ENCODE measurements at places on chromosomes 11 and 22. TPM values are rescaled to one million over a fixed set of nuclear protein-coding genes. Genes with fewer than 3 reads are reported as not detected.

DNA sequence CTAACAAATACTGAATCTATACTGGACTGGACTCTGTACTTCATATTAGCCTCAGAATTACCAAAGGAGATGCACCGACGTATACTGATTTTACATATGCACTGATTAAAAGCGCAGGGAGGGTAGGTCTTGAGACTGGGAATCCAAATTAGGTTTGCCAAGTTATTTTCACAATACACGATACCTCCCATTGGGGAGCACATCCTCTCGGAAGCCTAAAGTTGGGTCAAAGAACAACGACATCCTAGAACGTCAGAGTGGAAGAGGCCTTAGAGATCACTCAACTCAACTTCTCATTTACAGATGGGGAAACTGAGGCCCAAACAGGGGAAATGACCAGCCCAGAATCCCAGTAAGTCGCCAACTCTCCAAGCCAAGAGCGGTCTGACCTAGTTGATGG, 626 bp downstream of the DNAL4 start:
- H3K36me3 ChIP-seq, result no peaks in the 10 kb centered on the region
- peaks cover 10% of the 10 kb centered on the region for H3K4me1 ChIP-seq
- H3K27ac ChIP-seq, result peak overlapping the region; percentile 64
- peak overlapping the region; percentile 65 for H3K4me3 ChIP-seq
- H3K27me3 ChIP-seq, result peaks cover 6% of the 10 kb centered on the region
- DNase-seq, result no peak

Gene OR2D2
- polyA plus RNA-seq, result not detected

DNA sequence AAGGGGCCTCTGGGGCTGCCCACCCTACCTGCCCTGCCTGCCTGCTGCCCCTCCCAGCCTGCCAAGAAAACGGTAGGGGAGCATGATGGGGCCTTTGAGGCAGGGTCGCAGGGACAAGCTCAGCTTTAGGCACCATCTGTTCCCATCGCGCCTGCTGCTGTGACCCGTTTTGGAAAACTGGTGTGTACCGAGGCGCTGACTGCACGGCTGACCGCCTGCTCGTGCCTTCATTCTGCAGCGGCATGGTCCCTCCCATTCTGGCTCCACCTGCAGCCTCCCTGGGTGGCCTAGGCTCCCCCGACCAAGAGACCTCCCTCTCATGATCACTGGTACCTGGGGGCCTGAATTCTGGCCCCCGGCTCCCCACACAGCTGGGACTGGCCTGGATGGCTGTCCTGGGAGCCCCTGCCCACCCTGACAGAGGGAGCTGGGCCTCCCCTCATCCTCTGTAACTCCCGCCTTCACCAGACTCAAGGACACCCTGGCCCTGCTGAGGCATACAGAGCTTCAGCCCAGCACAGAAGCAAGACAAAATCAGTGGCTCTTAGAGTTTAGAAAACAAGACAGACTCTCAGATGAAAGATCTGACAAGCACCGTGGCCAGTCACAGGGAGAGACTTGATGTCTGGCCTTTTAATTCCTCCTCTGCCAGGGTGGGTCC, 6.5 kb upstream of the MYRF start:
- H3K4me3 ChIP-seq, result no peak overlapping the region
- peaks cover 28% of the 10 kb centered on the region for H3K4me1 ChIP-seq
- H3K36me3 ChIP-seq, result no peaks in the 10 kb centered on the region
- no peak overlapping the region for H3K27ac ChIP-seq
- DNase-seq, result no peak

GRCh38 chr11:5624489-5625279, at the start of gene TRIM34:
Gene TRIM34, plus strand, starts transcription at chr11:5625001. Its CDS starts 7,331 bp downstream, at chr11:5632332.
- peak within 1 kb of the TSS; percentile 57 for H3K27ac ChIP-seq
- H3K4me3 ChIP-seq, result peak within 1 kb of the TSS; percentile 12
- H3K4me1 ChIP-seq, result peaks cover 32% of the 10 kb centered on the region
- no peaks in the 10 kb centered on the region for H3K36me3 ChIP-seq
- no peaks in the 10 kb centered on the region for H3K27me3 ChIP-seq

DNA sequence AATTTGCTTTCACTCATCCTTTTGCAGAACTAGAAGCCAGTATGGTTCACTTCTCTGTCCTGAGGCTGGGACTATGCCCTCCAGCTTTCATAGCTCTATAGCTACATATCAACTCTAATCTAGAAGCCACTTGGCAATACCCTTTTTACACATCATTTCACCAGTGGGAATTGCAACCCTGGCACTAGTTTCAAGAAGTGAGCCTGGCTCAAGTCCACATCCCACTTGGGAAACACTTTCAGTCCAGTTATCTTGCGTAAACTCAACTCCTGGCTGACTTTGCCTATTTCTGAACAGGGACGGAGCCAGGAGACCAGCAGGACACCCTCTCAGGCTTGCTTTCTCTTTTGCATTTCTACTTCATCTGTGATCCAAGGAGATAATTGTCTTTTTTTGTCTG, 19.9 kb upstream of the FAT3 start:
- H3K27me3 ChIP-seq, result no peaks in the 10 kb centered on the region
- no peak overlapping the region for H3K27ac ChIP-seq
- no peaks in the 10 kb centered on the region for H3K4me1 ChIP-seq
- no peak for DNase-seq
- H3K36me3 ChIP-seq, result no peaks in the 10 kb centered on the region
- H3K4me3 ChIP-seq, result no peak overlapping the region

- peak; percentile 20 for DNase-seq
- no peak overlapping the region for H3K4me3 ChIP-seq
- no peaks in the 10 kb centered on the region for H3K4me1 ChIP-seq
Observed at GRCh38 chr11:131504199-131504949, 134.0 kb downstream of the NTM start.

DNA sequence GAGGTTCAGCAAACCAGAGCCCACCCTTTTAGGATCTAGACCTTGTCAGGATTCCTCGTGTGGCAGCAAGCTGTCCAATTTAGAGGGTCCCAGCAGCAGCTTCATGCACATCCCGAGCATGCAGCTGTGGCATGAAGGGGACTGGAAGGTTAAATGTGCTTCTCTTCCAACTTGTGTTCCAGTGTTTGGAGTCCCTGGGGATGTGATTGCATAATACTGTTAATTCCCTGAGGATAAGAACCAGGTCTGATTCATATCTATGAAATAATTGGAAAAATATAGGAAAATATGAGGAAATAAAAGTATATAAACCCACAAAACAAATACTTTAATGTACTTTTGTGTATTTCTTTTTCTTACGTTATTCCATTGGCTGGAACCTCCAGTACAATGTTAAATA, 130.5 kb downstream of the MORC2 start:
- DNase-seq, result no peak
- H3K4me1 ChIP-seq, result no peaks in the 10 kb centered on the region
- H3K27ac ChIP-seq, result no peak overlapping the region
- no peaks in the 10 kb centered on the region for H3K36me3 ChIP-seq
- no peaks in the 10 kb centered on the region for H3K27me3 ChIP-seq
- H3K4me3 ChIP-seq, result no peak overlapping the region

DNA sequence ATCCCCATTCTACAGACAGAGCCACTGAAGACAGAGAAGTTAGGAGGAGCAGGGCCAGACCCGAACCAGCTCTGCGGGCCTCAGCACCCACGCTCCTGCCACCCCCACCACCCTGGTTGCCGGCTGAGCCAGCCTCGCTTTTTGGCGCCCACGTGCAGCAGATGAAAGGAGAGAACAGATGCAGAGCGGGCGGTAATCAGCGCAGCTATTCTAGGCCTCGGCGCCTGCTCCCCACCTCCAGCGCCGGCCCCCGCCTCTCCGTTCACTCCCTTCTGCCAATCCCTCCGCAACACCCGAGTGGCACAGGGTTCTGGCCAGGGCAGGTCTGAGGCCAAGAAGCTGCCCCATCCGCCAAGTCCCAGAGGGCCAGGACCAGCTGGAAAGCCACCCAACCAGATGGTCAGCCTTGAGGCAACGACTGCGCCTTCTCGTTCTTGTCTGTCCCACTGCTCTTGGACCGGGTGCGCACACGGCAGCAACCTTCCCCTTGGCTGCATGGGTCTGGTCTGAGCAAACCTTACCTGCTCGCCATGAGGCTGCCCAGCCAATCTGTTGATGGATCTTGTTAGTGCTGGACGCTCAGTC, 16.8 kb downstream of the DNAL4 start:
- H3K4me1 ChIP-seq, result no peaks in the 10 kb centered on the region
- DNase-seq, result no peak
- H3K4me3 ChIP-seq, result no peak overlapping the region
- H3K27ac ChIP-seq, result no peak overlapping the region
- no peaks in the 10 kb centered on the region for H3K36me3 ChIP-seq

- peak overlapping the region; percentile 22 for H3K27ac ChIP-seq
- H3K27me3 ChIP-seq, result no peaks in the 10 kb centered on the region
- H3K4me3 ChIP-seq, result no peak overlapping the region
- peak; percentile 30 for DNase-seq
- no peaks in the 10 kb centered on the region for H3K4me1 ChIP-seq
- H3K36me3 ChIP-seq, result no peaks in the 10 kb centered on the region
Observed at GRCh38 chr11:16511116-16512114, 155.1 kb upstream of the SOX6 start.

Gene TEAD1
- 50.4 TPM for polyA plus RNA-seq

GRCh38 chr22:48926643-48927042, 901.0 kb downstream of the BRD1 start:
- no peak overlapping the region for H3K27ac ChIP-seq
- H3K4me1 ChIP-seq, result no peaks in the 10 kb centered on the region
- DNase-seq, result no peak
- no peaks in the 10 kb centered on the region for H3K36me3 ChIP-seq
- no peak overlapping the region for H3K4me3 ChIP-seq

Gene MPZL2
- polyA plus RNA-seq, result 48.0 TPM

- H3K36me3 ChIP-seq, result no peaks in the 10 kb centered on the region
Observed at GRCh38 chr11:77196961-77197360, 68.9 kb downstream of the MYO7A start.

Gene ANO9
- 35.7 TPM for polyA plus RNA-seq

GRCh38 chr11:36775130-36775529, 177.1 kb upstream of the RAG2 start:
- no peaks in the 10 kb centered on the region for H3K27me3 ChIP-seq
- DNase-seq, result no peak
- H3K27ac ChIP-seq, result no peak overlapping the region
- no peaks in the 10 kb centered on the region for H3K4me1 ChIP-seq
- no peak overlapping the region for H3K4me3 ChIP-seq
- no peaks in the 10 kb centered on the region for H3K36me3 ChIP-seq

Gene PGR
- 0.39 TPM for polyA plus RNA-seq

Gene BTG4
- not detected for polyA plus RNA-seq

Gene SCN3B
- 1.3 TPM for polyA plus RNA-seq

- no peaks in the 10 kb centered on the region for H3K27me3 ChIP-seq
- H3K4me3 ChIP-seq, result no peak overlapping the region
- H3K4me1 ChIP-seq, result peaks cover 29% of the 10 kb centered on the region
- DNase-seq, result no peak
Observed at GRCh38 chr11:114261791-114262190, 34.4 kb upstream of the NNMT start.

- H3K36me3 ChIP-seq, result no peaks in the 10 kb centered on the region
- no peak overlapping the region for H3K27ac ChIP-seq
- no peaks in the 10 kb centered on the region for H3K27me3 ChIP-seq
- no peak overlapping the region for H3K4me3 ChIP-seq
- peaks cover 61% of the 10 kb centered on the region for H3K4me1 ChIP-seq
Observed at GRCh38 chr11:106464728-106465127, 387.3 kb downstream of the AASDHPPT start.

GRCh38 chr22:42714768-42715390, 5.8 kb downstream of the A4GALT start:
- H3K36me3 ChIP-seq, result no peaks in the 10 kb centered on the region
- peaks cover 2% of the 10 kb centered on the region for H3K4me1 ChIP-seq

DNA sequence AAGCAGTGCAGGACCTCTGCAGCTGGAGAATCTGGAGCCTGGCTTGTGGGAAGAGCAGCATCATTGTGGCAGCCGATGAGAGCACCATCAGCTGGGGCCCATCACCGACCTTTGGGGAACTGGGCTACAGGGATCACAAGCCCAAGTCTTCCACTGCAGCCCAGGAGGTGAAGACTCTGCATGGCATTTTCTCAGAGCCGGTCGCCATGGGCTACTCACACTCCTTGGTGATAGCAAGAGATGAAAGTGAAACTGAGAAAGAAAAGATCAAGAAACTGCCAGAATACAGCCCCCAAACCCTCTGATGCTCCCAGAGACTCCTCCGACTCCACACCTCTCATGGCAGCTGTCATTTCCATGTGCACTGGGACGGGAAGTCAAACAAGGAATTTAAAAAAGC, 35.6 kb downstream of the ASRGL1 start:
- H3K4me3 ChIP-seq, result no peak overlapping the region
- no peaks in the 10 kb centered on the region for H3K27me3 ChIP-seq
- no peaks in the 10 kb centered on the region for H3K4me1 ChIP-seq
- DNase-seq, result no peak
- no peak overlapping the region for H3K27ac ChIP-seq

GRCh38 chr11:116415095-116415494, 357.7 kb downstream of the BUD13 start:
- peaks cover 19% of the 10 kb centered on the region for H3K4me1 ChIP-seq
- H3K4me3 ChIP-seq, result no peak overlapping the region
- DNase-seq, result peak; percentile 33
- H3K27me3 ChIP-seq, result no peaks in the 10 kb centered on the region
- H3K27ac ChIP-seq, result peak overlapping the region; percentile 86

DNA sequence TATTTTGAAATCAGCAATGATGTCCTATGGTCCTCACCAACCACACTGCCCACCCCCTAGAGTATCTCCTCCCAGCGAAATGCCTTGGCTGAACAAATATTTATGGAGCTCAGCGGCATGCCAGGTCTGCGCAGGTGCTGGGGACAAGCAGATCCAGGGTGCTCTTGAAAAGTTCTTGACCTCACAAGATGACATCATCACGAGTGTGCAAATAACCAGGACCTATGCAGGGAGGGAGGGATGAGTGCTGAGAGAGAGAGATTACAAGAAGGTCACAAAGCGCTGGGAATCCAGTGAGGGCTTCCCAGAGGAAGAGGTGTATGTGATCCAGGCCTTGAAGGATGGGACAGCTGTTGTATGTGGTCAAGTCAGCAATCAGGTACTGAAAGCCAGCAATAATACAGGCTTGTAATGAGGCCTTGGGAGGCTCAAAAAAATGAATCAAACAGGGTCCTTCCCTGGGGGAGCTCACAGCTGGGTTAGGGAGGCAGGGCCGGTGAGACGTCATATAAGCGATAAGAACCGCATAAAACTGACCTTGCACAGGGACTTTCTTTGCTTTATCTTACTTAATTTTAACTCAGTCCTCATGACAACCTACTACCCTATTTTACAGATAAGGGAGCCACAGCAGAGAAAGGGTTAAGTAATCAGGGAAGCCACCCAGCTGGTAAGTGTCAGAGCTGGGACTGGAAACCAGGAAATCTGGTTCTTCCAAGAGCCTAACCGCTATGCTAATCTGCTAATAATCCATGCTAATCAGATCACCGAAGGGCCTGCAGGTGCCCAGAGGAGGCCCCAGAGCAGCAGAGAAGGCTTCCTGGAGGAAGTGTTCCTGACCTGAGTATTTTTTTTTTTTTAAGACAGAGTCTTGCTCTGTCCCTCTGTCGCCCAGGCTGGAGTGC, 8.2 kb downstream of the ARRB1 start:
- peak; percentile 84 for DNase-seq
- no peak overlapping the region for H3K4me3 ChIP-seq

GRCh38 chr22:37407856-37408255, 19.4 kb downstream of the ELFN2 start:
- H3K27ac ChIP-seq, result no peak overlapping the region
- H3K36me3 ChIP-seq, result no peaks in the 10 kb centered on the region
- peaks cover 3% of the 10 kb centered on the region for H3K4me1 ChIP-seq
- DNase-seq, result no peak
- no peak overlapping the region for H3K4me3 ChIP-seq

GRCh38 chr11:121749691-121750090, 296.9 kb upstream of the SORL1-AS1 start:
- no peaks in the 10 kb centered on the region for H3K27me3 ChIP-seq
- peaks cover 2% of the 10 kb centered on the region for H3K4me1 ChIP-seq
- no peak overlapping the region for H3K4me3 ChIP-seq
- no peak overlapping the region for H3K27ac ChIP-seq
- H3K36me3 ChIP-seq, result no peaks in the 10 kb centered on the region
- DNase-seq, result no peak
